Glutamatergic neuron (in vitro differentiated cells): ENCODE measurements at places on chromosomes 7 and 10. TPM values are rescaled to one million over a fixed set of nuclear protein-coding genes. Genes with fewer than 3 reads are reported as not detected.

Gene AGR3
- total RNA-seq = not detected

- H3K27me3 ChIP-seq = peaks cover 21% of the 10 kb centered on the region
- H3K36me3 ChIP-seq = peaks cover 12% of the 10 kb centered on the region
- peak overlapping the region; percentile 55 for H3K4me3 ChIP-seq
These were observed 1.8 kb downstream of the MMRN2 start for GRCh38 chr10:86955501-86956194.

Gene SYCE1
- total RNA-seq = 0.78 TPM

Gene BMS1
- total RNA-seq = 17.3 TPM

Gene PCDH15
- total RNA-seq = 0.64 TPM

Gene SPDYE2B
- total RNA-seq = not detected

Gene NEURL1
- total RNA-seq = 3.1 TPM

GRCh38 chr10:103736763-103737162, 118.6 kb downstream of the SH3PXD2A start:
- no peaks in the 10 kb centered on the region for H3K36me3 ChIP-seq
- no peak overlapping the region for H3K4me3 ChIP-seq
- peaks cover 5% of the 10 kb centered on the region for H3K27me3 ChIP-seq
- peaks cover 7% of the 10 kb centered on the region for H3K4me1 ChIP-seq
- no peak overlapping the region for H3K27ac ChIP-seq
- DNase-seq = no peak

Gene RAPGEF5
- total RNA-seq = 169 TPM

DNA sequence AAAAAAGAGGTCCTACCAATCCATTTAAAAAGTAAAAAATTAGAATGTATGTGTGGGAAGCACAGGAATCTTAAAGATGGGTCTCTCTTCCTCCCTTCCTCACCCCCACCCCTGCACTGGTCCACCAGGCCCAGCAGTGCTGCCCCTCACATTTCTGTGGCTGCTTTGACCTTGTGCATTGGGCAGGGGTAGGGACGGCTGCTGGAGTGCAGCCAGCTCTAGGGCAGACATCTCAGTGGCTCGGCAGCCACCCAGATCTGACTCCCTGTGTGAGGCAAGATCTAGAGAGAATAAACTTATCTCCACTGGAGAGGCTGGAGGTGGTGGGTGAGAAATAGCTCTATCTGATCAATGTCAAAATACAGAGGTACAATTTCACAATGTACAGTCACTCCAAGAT, 6.7 kb downstream of the FAM180A start:
- H3K4me3 ChIP-seq = no peak overlapping the region
- H3K27me3 ChIP-seq = no peaks in the 10 kb centered on the region
- no peaks in the 10 kb centered on the region for H3K36me3 ChIP-seq
- no peak for DNase-seq
- peaks cover 8% of the 10 kb centered on the region for H3K4me1 ChIP-seq
- no peak overlapping the region for H3K27ac ChIP-seq

DNA sequence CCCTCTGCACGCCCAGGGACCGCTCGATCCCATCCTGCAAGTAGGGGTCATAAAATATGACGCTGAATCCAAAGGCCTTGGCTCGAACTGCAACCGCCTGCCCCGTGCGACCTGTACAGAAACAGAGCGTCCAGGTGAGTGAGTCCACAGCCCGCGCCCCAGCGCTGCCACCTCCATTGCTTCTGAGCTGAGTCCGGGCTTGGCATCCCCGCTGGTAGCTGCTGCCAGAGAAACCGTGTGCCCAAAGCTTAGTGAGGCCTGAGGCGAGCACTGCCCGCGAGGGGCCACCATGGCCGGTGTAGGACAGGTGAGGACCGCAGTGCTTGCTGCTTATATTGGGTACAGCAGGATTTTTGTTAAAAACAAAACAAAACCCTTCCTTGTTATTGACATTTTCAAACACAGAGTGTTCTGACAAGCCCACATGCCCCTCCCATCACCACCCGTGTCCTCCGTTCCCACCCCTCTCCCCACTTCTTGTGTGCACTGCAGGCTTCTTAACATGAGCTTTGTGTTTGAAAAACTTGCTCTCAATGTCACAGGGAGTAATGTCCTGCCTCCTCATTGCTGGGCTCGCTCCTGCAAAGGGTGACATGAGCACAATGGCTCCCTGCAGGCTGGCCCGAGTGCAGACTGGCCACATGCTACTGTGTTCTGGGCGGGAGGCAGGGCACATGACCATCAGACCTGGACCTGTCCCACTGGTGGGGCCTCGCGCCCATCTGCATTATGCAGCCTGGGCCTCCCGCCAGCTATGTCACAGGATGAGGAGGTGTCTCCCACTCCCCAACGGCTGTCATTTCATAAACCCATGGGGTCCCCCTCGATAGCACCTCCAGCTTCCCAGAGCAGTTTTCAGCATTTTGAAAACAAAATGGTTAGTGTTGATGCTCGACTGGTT, 52.9 kb downstream of the ZRANB1 start:
- no peak overlapping the region for H3K4me3 ChIP-seq
- H3K36me3 ChIP-seq = no peaks in the 10 kb centered on the region
- H3K27me3 ChIP-seq = peaks cover 22% of the 10 kb centered on the region
- H3K4me1 ChIP-seq = no peaks in the 10 kb centered on the region

- peaks cover 30% of the 10 kb centered on the region for H3K4me1 ChIP-seq
- H3K36me3 ChIP-seq = no peaks in the 10 kb centered on the region
- H3K4me3 ChIP-seq = no peak overlapping the region
- H3K27ac ChIP-seq = peak overlapping the region; percentile 59
- DNase-seq = no peak
These were observed 55.6 kb downstream of the DNAJB6 start for GRCh38 chr7:157392256-157393037.

Gene TMEM26
- total RNA-seq = not detected

GRCh38 chr7:131657881-131658280, 101.5 kb upstream of the PODXL start:
- H3K4me3 ChIP-seq = no peak overlapping the region
- peaks cover 2% of the 10 kb centered on the region for H3K4me1 ChIP-seq
- no peak overlapping the region for H3K27ac ChIP-seq
- peaks cover 5% of the 10 kb centered on the region for H3K27me3 ChIP-seq
- DNase-seq = no peak
- no peaks in the 10 kb centered on the region for H3K36me3 ChIP-seq

DNA sequence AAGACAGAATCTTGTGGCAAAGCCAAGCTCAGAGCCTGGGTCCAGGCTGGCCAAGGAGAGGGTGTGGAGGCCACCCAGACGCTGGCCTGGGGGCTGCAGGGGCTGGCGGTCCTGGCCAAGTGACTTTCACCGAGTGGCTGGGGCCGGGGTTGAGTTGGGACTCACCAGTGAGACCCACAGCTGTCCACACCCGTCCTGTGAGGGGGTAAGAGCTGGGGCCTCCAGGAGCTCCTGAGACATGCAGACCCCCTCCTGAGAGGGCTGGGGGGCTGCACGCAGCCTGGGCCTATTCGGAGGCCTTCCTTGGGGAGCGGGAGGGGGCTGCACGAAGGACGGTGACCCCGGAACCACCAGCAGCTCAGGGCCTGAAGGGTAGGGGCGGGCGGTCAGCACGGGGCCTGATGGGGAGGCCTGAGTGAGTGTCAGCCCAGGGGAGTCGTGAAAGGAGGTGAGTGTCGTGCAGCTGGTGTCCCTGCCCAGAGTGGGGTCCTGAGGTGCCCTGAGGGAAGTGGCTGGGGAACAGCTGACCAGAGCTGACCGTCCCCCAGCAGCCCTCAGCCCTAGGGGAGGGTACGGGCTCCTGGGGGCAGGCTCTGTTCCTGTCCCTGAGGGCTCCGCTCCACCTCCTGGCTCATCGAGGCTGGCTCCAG, 100.9 kb downstream of the FOXL3 start:
- H3K4me1 ChIP-seq = peaks cover 4% of the 10 kb centered on the region
- peaks cover 5% of the 10 kb centered on the region for H3K27me3 ChIP-seq
- no peak overlapping the region for H3K27ac ChIP-seq
- H3K36me3 ChIP-seq = peaks cover 19% of the 10 kb centered on the region

- peaks cover 6% of the 10 kb centered on the region for H3K27me3 ChIP-seq
- H3K36me3 ChIP-seq = no peaks in the 10 kb centered on the region
- no peak for DNase-seq
- H3K27ac ChIP-seq = no peak overlapping the region
These were observed 19.6 kb downstream of the DLG5 start for GRCh38 chr10:77906951-77907421.

Gene CACNB2
- total RNA-seq = 3.2 TPM

Gene OR2AE1
- total RNA-seq = 0.39 TPM

Gene AMZ1
- 0.15 TPM for total RNA-seq

Gene GIMAP6
- total RNA-seq = not detected

- H3K36me3 ChIP-seq = no peaks in the 10 kb centered on the region
- no peak for DNase-seq
- H3K27me3 ChIP-seq = no peaks in the 10 kb centered on the region
- H3K27ac ChIP-seq = no peak overlapping the region
- peaks cover 4% of the 10 kb centered on the region for H3K4me1 ChIP-seq
- no peak overlapping the region for H3K4me3 ChIP-seq
These were observed 8.7 kb upstream of the ARHGAP12 start for GRCh38 chr10:31937371-31937770.

- H3K4me3 ChIP-seq = no peak overlapping the region
- H3K27me3 ChIP-seq = peaks cover 2% of the 10 kb centered on the region
- no peak overlapping the region for H3K27ac ChIP-seq
- H3K36me3 ChIP-seq = no peaks in the 10 kb centered on the region
- no peak for DNase-seq
- peaks cover 2% of the 10 kb centered on the region for H3K4me1 ChIP-seq
These were observed 233.0 kb downstream of the EMX2 start for GRCh38 chr10:117775526-117775925.

Gene PTF1A
- not detected for total RNA-seq

Gene STEAP1
- not detected for total RNA-seq

DNA sequence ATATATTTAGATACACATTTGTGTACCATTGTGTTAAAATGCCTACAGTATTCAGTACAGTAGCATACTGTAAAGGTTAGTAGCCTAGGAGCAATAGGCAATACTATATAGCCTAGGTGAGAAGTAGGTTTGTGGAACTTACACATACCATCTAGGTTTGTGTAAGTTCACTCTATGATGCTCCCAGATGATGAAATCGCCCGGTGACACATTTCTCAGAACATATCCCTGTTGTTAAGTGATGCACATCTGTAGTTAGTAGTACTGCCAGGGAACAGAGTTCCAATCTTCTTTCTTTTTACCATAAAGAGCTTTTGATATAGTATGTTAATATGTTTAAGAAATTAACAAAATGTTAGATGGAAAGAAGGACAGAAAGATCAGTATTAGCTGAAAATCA, 138.2 kb downstream of the SNX13 start:
- no peak overlapping the region for H3K4me3 ChIP-seq
- H3K27me3 ChIP-seq = no peaks in the 10 kb centered on the region
- no peaks in the 10 kb centered on the region for H3K36me3 ChIP-seq
- peaks cover 3% of the 10 kb centered on the region for H3K4me1 ChIP-seq
- no peak for DNase-seq

Gene CCSER2
- 168 TPM for total RNA-seq

- H3K4me3 ChIP-seq = no peak overlapping the region
- H3K36me3 ChIP-seq = no peaks in the 10 kb centered on the region
- peaks cover 2% of the 10 kb centered on the region for H3K4me1 ChIP-seq
These were observed 191.3 kb downstream of the FGFR2 start for GRCh38 chr10:121406823-121407545.

GRCh38 chr7:28490831-28491230, 78.5 kb downstream of the CREB5 start:
- H3K4me3 ChIP-seq = no peak overlapping the region
- H3K27ac ChIP-seq = no peak overlapping the region
- H3K4me1 ChIP-seq = no peaks in the 10 kb centered on the region
- no peaks in the 10 kb centered on the region for H3K27me3 ChIP-seq
- H3K36me3 ChIP-seq = peaks cover 4% of the 10 kb centered on the region

Gene SPDYE11
- 0.25 TPM for total RNA-seq

Gene TRIM74
- total RNA-seq = 2.9 TPM

DNA sequence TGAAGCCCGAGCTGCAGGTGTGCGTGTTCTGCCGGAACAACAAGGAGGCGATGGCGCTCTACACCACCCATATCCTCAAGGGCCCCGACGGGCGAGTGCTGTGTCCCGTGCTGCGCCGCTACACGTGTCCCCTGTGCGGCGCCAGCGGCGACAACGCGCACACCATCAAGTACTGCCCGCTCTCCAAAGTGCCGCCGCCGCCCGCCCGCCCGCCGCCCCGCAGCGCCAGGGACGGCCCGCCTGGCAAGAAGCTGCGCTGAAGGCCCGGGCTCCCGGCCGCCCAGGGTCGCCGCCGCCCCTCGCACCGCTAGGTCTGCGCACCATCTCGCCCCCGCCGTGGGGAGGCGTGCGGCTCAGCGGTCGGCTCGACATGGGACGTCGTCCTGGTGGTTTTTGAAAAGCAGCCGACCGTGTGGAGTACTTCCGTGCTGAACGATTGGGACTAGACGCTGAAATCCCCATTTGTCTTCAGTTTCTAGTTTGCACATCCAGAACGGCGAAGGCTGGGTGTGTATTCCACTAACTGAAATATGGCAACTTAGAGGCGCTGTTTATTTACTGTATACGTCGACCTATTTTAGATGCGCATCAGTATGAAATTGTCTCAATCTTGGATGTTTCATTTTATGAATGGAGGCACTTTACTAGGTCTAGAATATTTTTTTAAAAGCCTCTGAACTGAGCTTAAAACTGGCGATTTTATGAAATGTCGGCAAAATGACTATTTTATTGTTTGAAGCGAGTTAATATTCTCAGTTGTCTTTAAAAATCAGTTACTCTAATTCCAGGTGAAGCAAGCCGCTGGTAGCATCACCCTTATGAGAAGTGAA, 1.1 kb downstream of the NANOS1 start:
- no peaks in the 10 kb centered on the region for H3K36me3 ChIP-seq
- no peak overlapping the region for H3K27ac ChIP-seq
- DNase-seq = peak; percentile 80
- H3K4me1 ChIP-seq = peaks cover 17% of the 10 kb centered on the region

DNA sequence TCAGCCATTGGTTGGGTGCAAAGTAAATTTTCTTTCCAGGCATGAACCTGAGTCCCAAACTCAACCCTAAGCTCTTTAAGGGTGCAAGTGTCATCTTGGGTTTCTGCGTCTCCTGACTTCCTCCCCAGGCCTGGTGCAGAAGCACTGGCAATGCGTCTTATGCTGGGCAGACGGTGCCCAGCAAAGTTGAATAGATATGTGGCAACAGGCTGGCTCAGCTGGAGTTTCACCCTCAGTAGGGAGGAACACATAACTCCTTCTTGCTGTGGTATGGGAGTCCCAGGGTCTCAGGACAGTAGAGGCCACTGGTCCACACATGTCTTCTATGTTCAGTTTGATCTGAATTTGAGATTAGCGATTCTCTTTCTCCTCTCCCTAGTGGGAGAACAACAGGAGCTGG, 181.3 kb downstream of the RPS24 start:
- H3K4me1 ChIP-seq = peaks cover 22% of the 10 kb centered on the region
- H3K4me3 ChIP-seq = no peak overlapping the region
- no peak overlapping the region for H3K27ac ChIP-seq
- DNase-seq = no peak

- no peak overlapping the region for H3K27ac ChIP-seq
- H3K36me3 ChIP-seq = peaks cover 3% of the 10 kb centered on the region
- H3K4me3 ChIP-seq = no peak overlapping the region
- no peak for DNase-seq
These were observed 680.6 kb upstream of the MBL2 start for GRCh38 chr10:53453196-53453595.

Gene A1CF
- total RNA-seq = not detected
